ENCODE measurements at places on chromosomes 4 and X. TPM values are rescaled to one million over a fixed set of nuclear protein-coding genes. Genes with fewer than 3 reads are reported as not detected.

SYTL4 gene
- 4.6 TPM for total RNA-seq

ADH1B gene
- 364 TPM for total RNA-seq

RAP2C gene
- 24.4 TPM for total RNA-seq

NR0B1 gene
- 4.6 TPM for total RNA-seq

BTC gene
- 3.1 TPM for total RNA-seq

ASB9 gene
- not detected for total RNA-seq

- H3K36me3 ChIP-seq = no peaks in the 10 kb centered on the region
- H3K27ac ChIP-seq = no peak overlapping the region
- H3K27me3 ChIP-seq = no peaks in the 10 kb centered on the region
- no peak for DNase-seq
Measured at GRCh38 chrX:17818726-17819125, 42.4 kb downstream of the RAI2 start.

DNA sequence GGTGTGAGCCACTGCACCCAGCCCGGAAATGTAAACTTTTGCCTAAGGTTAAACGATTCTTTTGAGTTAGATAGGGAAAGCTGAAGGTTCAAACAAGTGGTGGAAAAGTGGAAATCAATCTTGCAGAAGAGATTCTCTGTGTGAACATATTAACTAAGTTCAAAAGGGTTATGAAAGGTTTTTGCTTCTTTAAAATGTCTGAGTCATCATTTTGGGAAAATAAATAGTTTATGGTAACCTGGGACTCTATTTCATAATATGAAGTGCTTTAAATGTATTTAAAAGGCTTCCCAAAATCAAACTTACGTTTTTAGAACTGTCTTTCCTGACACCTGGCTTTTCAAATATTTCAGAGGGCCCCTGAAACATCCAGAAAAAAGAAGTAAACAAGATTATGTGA is 73.6 kb upstream of the MID1IP1 start:
- DNase-seq = no peak
- H3K36me3 ChIP-seq = no peaks in the 10 kb centered on the region
- H3K4me3 ChIP-seq = no peak overlapping the region
- H3K27me3 ChIP-seq = no peaks in the 10 kb centered on the region
- no peak overlapping the region for H3K27ac ChIP-seq

GRCh38 chr4:28117084-28117682 is 1256.5 kb downstream of the STIM2 start:
- H3K36me3 ChIP-seq = no peaks in the 10 kb centered on the region
- H3K27me3 ChIP-seq = no peaks in the 10 kb centered on the region
- no peaks in the 10 kb centered on the region for H3K4me1 ChIP-seq

DNA sequence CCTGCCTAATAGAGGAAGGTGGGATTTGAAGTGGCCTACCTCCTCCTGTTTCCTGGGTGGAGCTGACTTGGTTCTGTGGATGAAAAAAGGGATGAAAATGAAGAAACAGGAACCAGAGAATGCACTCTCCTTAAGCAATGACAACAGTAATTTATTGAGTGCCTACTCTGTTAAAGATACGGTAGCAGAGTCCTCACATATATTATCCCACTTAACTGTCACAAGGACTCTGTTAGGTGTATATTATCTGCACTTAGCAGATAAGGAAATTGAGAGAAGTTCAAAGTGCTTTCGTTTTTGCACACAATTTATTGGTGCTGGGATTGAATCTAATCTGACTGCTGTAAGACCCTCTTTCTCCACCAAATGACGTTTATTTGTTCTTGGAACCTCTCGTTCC is 301.2 kb downstream of the PACRGL start:
- no peak for DNase-seq
- H3K27me3 ChIP-seq = no peaks in the 10 kb centered on the region
- H3K4me1 ChIP-seq = no peaks in the 10 kb centered on the region
- no peak overlapping the region for H3K4me3 ChIP-seq
- H3K36me3 ChIP-seq = no peaks in the 10 kb centered on the region

DNA sequence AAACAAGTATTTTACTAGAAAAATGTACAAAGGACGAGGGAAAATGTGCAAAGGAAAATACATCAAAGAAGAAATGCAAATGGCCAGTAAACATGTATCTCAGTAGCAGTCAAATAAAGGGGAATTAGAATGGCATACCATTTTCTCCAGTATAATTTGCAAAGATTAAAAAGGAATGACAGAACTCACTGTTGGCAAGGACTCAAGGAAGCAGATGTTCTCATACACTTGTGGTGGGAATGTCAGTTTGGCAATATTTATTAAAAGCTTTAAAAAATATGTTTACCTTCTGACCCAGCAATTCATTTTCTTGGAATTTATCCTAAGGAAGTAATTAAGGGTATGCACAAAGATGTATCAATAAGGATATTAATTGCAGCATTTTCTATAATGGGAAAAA is 7.6 kb downstream of the CLCN5 start:
- H3K4me3 ChIP-seq = no peak overlapping the region
- DNase-seq = peak; percentile 47
- H3K27ac ChIP-seq = no peak overlapping the region
- H3K36me3 ChIP-seq = no peaks in the 10 kb centered on the region
- no peaks in the 10 kb centered on the region for H3K4me1 ChIP-seq
- no peaks in the 10 kb centered on the region for H3K27me3 ChIP-seq

DNA sequence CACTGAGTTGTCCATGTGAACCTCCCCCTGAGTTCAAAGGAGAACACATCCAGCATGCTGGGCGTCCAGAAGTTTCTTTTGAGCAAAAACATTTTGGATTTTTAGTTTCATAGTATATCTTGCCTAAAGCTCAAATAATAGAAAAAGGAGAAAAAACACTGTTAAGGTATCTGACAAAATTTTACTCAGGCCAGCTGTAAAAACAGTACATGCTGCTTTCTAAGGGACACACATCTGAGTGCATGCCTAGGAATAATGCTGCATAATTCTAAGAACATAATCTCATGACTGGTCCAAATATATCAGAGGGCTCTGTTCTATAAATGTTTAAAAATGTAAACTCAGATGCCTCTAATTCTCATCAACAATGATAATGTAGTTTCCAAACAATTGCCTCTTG is 561.3 kb upstream of the INTU start:
- no peaks in the 10 kb centered on the region for H3K4me1 ChIP-seq
- H3K4me3 ChIP-seq = no peak overlapping the region
- H3K27ac ChIP-seq = no peak overlapping the region
- no peaks in the 10 kb centered on the region for H3K36me3 ChIP-seq

DNA sequence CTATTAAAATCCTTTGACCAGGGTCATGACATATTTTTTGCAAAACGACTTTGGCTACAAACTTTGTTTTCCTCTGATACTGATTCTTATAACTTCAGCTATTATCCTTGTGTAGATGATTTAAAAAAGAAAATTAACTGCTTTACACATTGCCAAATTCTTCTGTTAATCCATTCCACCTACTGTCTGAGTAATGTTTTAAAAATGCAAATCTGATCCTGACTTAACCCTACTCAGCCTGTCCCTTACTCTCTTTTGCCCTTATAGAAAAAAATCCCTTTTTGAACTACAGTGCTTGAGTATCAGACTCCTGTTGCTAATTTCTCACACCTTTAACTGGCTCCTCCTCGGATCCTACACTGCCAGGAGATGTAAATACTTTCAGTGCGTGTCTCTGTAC is 723.1 kb downstream of the ADGRL3 start:
- no peaks in the 10 kb centered on the region for H3K36me3 ChIP-seq
- peak; percentile 9 for DNase-seq
- no peaks in the 10 kb centered on the region for H3K27me3 ChIP-seq
- H3K4me3 ChIP-seq = no peak overlapping the region

DNA sequence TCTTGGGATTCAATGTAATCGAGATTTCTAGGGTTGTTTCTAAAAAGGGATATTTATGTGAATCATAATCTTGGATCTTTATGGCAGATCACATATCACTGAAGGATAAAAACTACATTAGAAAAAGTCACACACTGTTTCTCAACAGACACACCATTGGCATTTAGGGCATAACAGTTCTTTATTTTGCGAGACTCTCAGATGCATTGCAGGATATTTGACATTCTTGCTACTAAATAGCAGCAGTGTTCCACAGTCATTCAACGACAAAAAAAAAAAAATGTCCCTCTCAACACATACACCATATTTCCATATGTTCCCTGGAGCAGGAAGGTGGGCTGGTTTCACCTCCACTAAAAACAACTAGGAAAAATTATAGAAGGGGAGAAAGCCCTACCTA is 243.4 kb upstream of the PCDH18 start:
- H3K27ac ChIP-seq = no peak overlapping the region
- H3K4me3 ChIP-seq = no peak overlapping the region
- no peaks in the 10 kb centered on the region for H3K4me1 ChIP-seq
- no peaks in the 10 kb centered on the region for H3K27me3 ChIP-seq
- no peaks in the 10 kb centered on the region for H3K36me3 ChIP-seq

GRCh38 chr4:109755656-109756055 is 25.8 kb upstream of the PLA2G12A start:
- H3K27me3 ChIP-seq = no peaks in the 10 kb centered on the region
- H3K27ac ChIP-seq = no peak overlapping the region
- no peak for DNase-seq

- H3K27ac ChIP-seq = no peak overlapping the region
- no peaks in the 10 kb centered on the region for H3K36me3 ChIP-seq
- no peaks in the 10 kb centered on the region for H3K27me3 ChIP-seq
- H3K4me1 ChIP-seq = no peaks in the 10 kb centered on the region
Measured at GRCh38 chr4:109390115-109390768, 43.4 kb upstream of the SEC24B start.

GRCh38 chr4:69523385-69524132 is 27.9 kb upstream of the UGT2B4 start:
- H3K4me3 ChIP-seq = no peak overlapping the region
- H3K27ac ChIP-seq = no peak overlapping the region
- DNase-seq = no peak
- no peaks in the 10 kb centered on the region for H3K27me3 ChIP-seq
- H3K36me3 ChIP-seq = no peaks in the 10 kb centered on the region

- H3K4me1 ChIP-seq = no peaks in the 10 kb centered on the region
- H3K36me3 ChIP-seq = no peaks in the 10 kb centered on the region
- H3K27ac ChIP-seq = no peak overlapping the region
- no peaks in the 10 kb centered on the region for H3K27me3 ChIP-seq
- no peak overlapping the region for H3K4me3 ChIP-seq
Measured at GRCh38 chr4:181166742-181167399, 1076.3 kb upstream of the TENM3 start.

GRCh38 chr4:158833602-158834001 is 64.8 kb downstream of the FNIP2 start:
- no peak overlapping the region for H3K27ac ChIP-seq
- DNase-seq = no peak
- H3K4me1 ChIP-seq = no peaks in the 10 kb centered on the region
- no peak overlapping the region for H3K4me3 ChIP-seq

- H3K4me1 ChIP-seq = no peaks in the 10 kb centered on the region
- H3K27me3 ChIP-seq = no peaks in the 10 kb centered on the region
- no peak for DNase-seq
- H3K4me3 ChIP-seq = no peak overlapping the region
- no peaks in the 10 kb centered on the region for H3K36me3 ChIP-seq
Measured at GRCh38 chr4:130028552-130028951, 932.6 kb downstream of the C4orf33 start.

GRCh38 chr4:67328393-67328792 is 216.9 kb downstream of the CENPC start:
- no peak overlapping the region for H3K27ac ChIP-seq
- H3K4me3 ChIP-seq = no peak overlapping the region
- H3K4me1 ChIP-seq = no peaks in the 10 kb centered on the region
- no peak for DNase-seq
- no peaks in the 10 kb centered on the region for H3K27me3 ChIP-seq
